ENCODE measurements at places on chromosomes 4 and X.

GRCh38 chr4:165620913-165621312 is 242.1 kb downstream of the CPE start:
- no peak for DNase-seq

- DNase-seq, result no peak
These were observed 1.1 kb downstream of the PHOX2B start for GRCh38 chr4:41747230-41748055.

DNA sequence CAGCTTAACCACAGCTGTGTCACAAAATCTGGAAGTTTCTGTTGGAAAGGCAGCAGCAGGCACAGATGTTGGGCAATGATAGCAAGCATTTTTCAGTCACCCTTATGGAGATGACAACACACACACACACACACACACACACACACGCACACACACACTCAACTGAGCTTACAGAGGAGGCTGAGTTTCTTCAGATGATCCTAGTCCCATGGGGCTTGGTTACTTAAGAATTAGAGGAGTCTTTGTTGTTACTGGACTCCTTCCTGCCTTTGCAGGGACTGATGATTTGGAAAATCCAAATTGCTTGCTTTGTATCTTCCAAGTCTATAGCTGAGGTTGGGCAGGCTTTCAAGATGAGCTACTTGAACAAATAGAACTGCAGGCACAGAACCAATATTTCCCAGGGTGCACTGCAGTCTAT is 740.1 kb upstream of the PITX2 start:
- DNase-seq, result no peak

- no peak for DNase-seq
These were observed 17.0 kb downstream of the SNCA start for GRCh38 chr4:89820010-89820409.

GRCh38 chr4:10403633-10404445 is 53.4 kb downstream of the ZNF518B start:
- peak; percentile 12 for DNase-seq

DNA sequence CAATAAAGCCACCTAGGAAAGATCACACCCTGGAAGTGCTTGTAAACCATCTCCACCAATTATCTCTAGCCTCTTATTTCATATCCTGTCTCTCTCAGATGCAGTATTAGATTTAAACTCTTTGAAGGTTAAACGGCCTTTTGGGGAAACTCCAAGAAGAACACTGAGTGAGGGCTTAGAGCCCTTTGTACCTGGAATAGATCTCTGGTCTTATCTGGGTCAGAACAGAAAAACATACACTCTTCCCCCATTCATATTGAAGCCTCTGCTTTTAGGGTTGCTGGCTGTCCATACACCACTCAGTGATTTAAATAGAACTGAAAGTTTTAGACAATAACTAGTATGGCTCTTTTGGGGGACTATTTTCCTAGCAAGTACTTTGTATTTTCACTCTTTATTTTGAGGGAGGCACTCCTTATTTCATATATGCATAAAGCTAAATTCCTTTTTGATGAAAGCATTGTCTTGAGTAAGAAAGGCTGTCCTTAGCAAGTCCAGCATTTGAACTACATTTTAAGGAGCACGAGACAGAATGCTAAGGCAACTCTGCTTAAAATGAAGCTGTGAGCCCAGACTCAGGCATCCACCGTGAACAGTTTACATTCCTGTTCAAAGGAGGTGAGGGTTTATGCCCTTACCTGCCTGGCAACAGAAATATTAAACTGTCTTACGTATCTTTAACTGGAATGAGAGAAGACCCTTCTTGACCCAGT is 17.4 kb downstream of the YY2 start:
- no peak for DNase-seq

GRCh38 chrX:4936315-4936714 is 1222.9 kb upstream of the PRKX start:
- no peak for DNase-seq

DNA sequence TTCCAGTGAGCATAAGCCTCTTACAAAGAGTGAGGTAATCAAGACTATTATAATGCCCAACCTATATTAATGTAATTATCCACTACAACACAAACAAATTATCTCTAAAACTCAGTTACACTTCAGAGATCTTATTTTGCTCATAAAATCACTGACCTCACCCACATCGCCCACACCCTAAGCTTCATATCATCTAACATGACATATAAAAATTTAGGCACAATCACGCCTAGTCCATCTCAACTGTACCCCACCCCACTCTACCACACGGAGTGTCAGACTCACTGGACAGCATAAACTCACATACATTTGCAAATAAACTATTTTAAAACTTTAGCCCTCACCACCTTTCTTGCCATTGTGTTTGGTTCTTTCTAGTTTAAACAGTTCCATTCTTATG is 252.4 kb downstream of the PCDH7 start:
- no peak for DNase-seq

DNA sequence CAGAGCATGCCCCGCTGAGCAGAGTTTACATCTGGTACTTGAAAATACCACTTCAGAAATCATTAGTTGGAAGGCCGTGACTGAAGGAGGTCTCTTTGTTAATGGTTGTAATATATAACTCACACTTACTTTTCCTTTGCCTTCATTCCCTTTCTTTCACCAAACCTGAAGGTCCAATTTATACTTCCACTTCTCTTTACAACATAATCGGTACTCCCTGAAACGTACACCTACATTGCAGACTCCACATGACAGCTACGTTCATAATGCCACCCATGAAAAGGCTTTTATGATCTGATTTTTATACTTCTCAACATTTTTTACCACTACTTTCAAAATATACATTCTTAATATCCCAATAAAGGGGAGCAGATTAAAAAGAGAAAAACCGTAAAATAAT is 298.7 kb downstream of the C4orf33 start:
- no peak for DNase-seq

DNA sequence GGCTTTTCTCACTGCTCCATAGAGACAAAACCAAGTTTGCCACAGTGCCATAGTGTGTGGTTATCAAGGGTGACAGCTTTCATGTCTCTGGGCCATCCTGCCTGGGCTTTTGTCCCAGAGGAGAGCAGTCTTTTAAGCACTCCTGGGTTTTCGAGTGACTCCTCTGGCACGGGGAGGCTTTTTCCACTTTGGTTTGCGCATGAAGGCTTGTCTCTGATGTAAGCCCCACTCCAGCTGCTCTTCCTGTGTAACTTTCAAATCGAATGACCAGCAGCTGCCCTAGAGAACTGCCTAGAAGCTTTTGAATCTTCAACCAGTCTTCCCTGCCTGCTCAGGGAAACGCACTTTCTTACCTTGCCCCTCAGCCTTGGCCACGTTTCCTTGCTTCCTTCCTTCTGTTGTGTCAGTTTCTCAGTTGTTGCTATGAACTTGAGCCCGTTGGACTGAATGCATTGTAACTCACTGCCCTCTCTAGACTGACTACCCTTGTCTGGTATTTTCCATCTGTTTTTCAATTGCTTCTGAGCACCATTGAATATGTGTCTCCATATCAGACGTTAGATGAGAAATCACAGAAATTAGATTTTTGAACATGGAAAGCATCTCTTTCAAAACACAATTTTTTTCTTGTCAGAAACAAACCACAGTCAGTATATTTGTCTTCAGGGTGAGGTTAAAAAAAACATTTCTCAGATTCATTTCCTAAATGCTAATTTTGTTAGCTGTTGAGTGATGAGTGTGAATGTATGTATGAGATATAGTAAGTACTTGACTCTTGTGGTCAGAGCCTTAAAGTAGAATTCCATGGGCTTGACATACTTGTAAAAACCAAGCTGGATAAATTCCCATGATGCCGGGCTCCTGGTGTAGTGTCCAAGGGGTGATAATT is 45.3 kb downstream of the SLC9A6 start:
- DNase-seq, result no peak

DNA sequence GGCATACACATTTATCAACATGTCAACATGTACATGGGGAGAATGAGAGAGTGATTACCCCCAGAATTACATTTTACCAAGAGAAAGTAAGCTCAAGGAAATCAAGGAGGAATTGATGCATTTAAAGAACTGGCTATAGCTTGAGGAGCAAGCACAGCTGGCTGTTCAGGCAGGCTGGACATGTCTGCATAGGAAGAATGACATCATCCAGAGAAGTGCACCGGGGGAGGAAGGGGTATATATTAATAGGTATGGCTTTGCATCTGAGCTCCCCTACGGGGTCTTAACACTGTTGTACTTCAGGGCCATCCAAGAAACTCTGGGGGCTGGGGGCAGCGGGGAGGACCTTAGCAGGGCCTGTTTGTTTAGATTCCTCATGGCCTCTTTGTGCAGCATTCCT is 222.4 kb upstream of the VCX start:
- no peak for DNase-seq

DNA sequence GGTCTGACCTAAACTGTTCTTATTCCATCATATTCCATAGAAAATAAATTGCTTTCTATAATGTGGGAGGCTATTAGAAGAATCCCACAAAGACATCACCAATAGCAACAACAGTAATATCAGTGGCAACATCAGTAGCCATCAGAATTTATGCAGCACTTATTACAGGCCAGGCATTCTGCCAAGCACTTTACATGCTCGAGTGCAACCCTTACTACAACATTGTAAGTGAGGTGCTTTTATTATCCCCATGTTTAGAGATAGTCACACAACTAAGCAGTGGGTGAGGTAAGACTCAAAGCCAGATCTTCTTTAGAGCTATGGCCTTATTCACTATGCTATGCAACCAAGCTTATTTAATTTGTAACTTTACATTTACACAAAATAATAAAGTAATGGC is 317.1 kb upstream of the BMP3 start:
- DNase-seq, result no peak
